Stimulated activated CD8-positive, alpha-beta memory T cell treated with anti-CD3 and anti-CD28 coated beads, Interleukin-4, amount 100 ng/mL, for 1 hour (primary cell): ENCODE measurements at places on chromosomes 5 and 9.
A peak's percentile ranks its signal among the peaks of the same experiment; 100 is the strongest.

DNA sequence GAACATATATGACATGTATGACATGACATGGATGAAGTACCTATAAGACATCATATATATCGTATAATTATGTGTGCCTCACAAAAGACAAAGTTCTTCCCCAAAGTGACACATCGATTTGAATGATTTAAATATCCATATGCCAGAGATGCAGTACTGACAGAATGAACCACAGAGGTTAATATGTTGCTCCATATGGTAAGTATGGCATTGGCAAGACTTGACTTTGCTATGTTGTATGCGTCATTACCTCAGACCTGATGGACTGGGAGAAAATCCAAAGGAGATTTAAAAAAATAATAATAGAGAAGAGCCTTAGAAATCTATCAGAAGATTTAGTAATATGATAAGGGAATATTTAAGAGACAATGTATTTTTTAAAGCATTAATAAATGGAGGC lies 263.2 kb downstream of the PJA2 start:
- DNase-seq = no peak

DNA sequence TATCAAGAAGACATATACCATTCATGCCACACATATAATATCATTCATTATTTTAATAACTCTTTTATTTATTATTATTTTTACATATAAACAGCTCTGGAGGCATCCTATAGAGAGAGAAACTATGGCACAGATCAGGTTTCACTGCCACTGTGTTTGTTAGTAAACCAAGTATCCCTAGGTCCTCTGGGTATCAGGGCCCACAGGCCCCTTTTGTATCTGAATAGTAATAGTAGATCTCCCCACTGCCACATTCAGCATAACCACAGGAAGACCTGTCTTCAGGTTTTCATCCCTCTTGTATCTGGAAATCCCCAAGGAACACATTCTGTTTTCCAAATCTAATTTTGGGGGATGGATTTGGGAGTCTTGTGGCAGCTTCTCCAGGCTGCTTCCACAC lies 94.0 kb downstream of the SPATA31D1 start:
- no peak for DNase-seq

- no peak for DNase-seq
These were observed 734.9 kb downstream of the DTWD2 start for GRCh38 chr5:118253225-118254061.

DNA sequence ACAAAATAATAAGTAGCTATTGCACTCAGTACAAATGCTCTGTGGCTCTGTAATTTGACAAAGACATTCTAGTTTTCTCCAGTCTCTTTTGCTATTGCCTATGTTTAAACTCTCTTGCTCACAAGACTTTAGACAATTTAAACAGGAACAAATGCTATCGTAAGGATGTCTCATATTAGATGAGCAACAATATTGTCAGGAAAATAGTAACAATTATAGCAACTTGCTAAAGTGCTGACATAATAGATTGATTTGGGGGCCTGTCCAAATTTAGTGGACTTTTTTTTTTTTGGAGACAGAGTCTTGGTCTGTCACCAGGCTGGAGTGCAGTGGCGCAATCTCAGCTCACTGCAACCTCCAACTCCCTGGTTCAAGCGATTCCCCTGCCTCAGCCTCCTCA lies 11.8 kb downstream of the KIF2A start:
- DNase-seq = no peak

DNA sequence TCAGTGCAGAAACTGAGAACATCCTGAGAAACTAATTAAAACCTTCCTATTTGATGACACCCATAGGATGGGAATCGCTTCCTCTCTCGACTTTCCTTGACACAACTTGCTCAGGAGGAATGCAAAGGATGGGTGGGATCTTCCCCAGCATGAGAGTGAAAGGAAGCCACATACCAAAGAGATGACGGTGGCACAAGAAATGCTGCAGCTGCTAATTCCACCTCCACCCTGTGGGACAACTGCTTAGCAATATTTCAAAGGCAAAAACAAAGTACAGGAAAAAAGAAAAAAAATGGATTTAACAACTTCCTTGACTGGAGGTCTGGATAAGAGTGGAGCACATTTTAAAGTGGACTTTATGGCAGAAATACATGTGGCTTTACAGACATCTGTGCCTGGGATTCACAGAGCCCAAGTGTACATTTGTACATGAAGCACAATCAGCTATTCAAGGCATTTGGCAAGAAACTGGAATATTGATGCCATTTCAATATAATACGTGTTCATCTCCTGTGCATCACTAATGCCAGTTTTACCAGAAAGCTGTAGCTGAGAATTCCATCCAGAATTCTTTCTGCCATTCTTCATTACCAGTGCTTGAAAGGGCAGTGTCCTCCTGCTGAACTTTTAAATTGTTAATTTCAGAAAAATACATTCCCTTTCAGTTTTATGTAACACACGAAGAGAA lies 359.2 kb upstream of the ACTBL2 start:
- DNase-seq = no peak

GRCh38 chr9:94210616-94211603 lies 48.2 kb upstream of the ZNF169 start:
- DNase-seq = no peak

- no peak for DNase-seq
These were observed 965 bp downstream of the CLTA start for GRCh38 chr9:36191686-36192085.

GRCh38 chr5:54628050-54628449 lies 110.5 kb downstream of the SNX18 start:
- no peak for DNase-seq

- peak; percentile 52 for DNase-seq
These were observed 17.3 kb downstream of the SLC22A5 start for GRCh38 chr5:132386644-132387286.

- DNase-seq = no peak
These were observed 16.1 kb upstream of the VPS13A start for GRCh38 chr9:77161191-77161590.

DNA sequence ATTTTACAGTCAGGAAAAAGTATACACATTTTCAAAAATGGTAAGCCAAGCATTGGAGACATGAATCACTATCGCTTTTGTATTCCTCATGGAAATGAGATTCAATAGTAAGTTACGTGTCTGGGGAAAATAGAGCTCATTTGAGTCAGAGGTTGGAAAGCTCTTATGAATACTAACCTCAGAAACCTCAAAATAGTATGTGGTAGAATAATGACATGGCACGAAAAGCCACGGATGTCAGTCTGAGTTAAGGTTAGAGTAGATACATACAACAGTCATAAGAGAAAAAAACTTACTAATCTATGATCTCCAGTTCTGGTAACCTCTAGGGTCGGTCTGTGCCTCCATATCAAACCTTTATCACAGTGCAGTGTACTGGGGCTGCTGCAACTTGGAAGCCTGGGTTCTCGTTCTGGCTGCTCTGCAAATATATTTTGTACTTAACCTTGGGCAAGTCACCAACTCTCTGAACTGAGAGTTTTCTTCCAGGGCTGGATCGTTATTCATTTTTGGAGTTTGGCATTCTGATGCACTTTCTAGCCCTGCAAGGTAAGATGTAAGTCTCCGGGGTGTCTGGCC lies 31.8 kb downstream of the MAP1B start:
- DNase-seq = no peak

DNA sequence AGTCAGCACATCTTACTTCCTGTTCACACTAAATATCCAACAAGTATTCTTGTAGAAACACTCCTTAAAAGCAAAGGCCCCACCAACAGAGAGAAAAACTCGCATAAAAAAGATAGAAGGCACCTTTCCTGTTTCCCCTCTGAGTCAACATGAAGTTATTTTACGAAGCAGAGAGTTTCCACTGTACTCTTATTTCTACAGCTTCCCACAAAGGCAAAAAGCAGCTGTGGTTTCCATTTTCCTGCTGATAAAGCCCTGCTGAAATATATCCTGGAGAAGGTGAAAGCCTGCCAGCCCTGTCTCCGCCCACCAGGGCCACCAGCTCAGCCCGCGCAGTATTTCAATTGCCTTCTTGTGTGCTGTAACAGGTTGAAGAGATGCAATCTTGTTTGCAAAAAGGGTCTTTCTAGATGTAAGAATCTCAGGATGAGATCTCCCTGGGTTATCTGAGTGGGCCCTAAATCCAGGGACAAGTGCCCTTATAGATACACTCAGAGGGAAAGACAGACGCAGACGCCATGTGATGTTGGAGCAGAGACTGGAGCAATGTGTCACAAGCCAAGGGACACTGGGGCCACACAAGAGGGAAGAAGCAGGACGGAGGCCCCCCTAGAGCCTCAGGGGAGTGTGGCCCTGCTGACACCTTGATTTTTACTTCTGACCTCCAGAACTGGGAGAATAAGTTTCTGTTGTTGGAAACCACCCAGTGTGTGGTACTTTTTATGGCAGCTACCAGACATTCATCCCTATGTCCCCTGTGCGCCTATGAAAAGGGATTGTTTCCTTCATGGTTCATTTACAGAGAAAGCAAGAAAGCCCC lies 19.9 kb downstream of the SEMA4D start:
- peak; percentile 57 for DNase-seq

DNA sequence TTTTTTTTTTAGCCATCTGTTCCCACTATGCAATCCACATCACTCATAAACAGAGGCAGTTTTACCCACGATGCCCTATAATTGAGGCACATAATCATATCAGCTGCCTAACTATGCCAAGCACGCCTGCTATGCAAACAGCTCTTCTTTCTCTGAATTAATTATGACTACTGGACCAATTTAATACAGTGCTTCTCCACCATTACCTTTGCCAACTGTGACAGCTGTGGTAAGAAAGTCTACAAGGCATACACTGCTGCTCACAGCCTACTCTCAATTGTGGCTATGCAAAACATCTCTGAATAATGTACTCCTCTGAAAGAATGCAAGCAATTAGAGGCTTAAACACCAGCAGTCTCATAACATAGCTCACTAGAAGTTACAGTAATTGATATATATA lies 97.1 kb downstream of the DTWD2 start:
- DNase-seq = no peak

DNA sequence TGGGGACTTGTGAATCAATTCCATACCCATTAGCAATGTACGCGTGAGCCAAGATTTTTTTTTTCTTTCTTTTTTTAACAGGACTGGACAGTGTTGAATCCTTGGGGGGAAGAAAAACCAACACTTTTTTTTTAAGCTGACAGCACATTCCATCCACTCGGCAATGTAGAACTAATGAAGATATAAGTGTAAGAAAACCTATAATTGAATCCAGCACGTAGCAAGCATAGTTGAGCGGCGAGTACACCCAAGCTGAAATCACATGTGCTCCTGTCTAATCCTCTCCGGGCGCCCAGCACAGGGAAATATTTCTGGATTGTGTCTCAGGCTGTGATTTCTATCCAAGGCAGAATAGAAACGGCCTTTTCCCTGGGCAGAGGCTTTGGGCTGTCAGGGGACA lies 118.2 kb downstream of the BOD1 start:
- no peak for DNase-seq

DNA sequence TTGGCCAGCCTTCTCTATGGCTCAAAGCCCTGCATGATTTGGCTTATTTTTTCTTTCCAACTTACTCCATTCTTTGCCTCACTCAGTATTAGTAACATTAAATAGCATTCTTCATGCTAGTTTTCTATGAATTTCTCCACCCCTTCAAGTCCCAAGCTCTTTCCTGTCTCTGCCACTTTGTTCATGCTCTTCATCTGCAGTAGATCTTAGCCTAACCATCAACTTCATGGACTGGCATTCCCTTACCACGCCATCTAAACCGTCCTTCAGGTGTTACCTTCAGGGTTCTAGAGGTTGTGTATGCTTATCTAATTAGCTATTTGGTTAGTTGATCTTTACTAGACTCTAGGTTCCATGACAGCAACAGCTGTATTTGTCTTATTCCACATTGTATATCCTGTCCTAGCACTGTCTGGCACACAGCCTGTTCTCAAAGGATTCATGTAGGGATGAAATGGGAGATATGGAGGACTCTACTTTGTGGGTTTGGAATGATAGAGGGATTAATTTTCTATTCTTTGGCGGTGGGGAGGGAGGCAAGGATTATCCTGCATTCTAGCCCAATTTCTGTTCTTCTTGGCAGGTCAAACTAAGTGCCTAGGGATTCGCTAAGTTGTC lies 26.4 kb downstream of the TMEM167A start:
- DNase-seq = no peak
